ENCODE measurements at places on chromosomes 5 and 9. TPM values are rescaled to one million over a fixed set of nuclear protein-coding genes. Genes with fewer than 3 reads are reported as not detected.
A peak's percentile ranks its signal among the peaks of the same experiment; 100 is the strongest.

Gene PNPLA7
- total RNA-seq = 27.7 TPM

Gene C5orf63
- 0.99 TPM for total RNA-seq

Gene DNAH5
- total RNA-seq = 0.99 TPM

DNA sequence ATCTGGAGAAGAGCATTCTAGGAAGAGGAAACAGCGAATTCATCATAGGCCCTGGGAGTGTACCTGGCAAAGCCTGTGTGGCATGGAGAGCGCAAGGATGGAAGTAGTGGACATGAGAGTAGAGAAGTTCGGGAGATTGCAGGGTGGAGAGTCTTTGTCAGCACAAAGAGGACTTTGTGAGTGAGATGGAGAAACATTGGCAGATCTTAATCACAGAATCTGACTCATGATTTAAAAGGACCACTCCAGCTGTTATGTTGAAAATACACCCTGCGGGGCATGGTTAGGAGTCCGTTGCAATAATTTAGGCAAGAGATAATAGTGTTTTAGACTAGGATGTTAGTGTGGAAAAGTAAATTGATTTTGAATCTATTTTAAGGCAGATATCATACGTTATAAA, 116.9 kb downstream of the HACD4 start:
- H3K4me3 ChIP-seq = no peak overlapping the region
- no peak overlapping the region for H3K27ac ChIP-seq
- H3K36me3 ChIP-seq = no peaks in the 10 kb centered on the region
- no peaks in the 10 kb centered on the region for H3K27me3 ChIP-seq
- DNase-seq = no peak

GRCh38 chr9:108511307-108511706, 344.5 kb downstream of the ACTL7B start:
- H3K27me3 ChIP-seq = no peaks in the 10 kb centered on the region
- H3K4me3 ChIP-seq = no peak overlapping the region
- H3K36me3 ChIP-seq = no peaks in the 10 kb centered on the region
- H3K27ac ChIP-seq = no peak overlapping the region

DNA sequence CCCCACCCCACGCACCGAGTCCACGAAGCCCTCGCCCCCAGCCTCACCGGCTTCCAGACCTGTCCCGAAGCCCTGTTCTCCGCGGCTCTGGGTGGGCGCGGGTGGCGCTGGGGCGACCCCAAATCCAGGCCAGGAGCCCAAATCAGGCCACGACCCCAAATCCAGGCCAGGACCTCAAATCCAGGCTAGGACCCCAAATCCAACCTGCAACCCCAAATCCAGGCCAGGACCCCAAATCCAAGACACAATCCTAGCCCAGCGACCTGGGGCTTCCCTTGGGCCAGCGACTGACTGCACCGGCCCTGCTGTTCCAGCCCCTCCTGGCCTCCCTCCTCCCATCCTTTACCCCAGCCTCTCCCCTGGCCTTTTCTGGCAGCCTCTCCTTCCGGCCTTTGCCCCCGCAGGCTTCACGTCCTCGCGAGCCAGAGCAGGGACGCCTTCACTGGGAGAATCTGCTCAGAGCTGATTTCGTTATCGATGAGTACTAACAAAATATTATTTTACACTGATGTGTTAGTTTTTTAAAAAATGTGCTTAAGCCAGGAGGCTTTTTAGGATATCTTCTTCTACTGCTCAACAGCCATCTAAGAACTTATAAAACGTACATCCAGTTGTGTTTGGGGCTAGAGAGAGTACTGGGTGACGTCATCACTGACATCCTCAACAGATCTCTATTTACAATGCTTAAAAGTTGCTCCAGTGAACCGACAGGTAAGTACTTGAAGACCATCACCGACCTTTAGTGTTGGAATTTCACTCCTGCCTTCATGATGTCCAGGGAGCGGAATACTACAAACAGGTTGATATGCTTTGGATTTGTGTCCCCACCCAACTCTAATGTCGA, 34.7 kb downstream of the TRIP13 start:
- H3K4me3 ChIP-seq = no peak overlapping the region
- no peaks in the 10 kb centered on the region for H3K36me3 ChIP-seq
- no peaks in the 10 kb centered on the region for H3K27me3 ChIP-seq
- peaks cover 20% of the 10 kb centered on the region for H3K4me1 ChIP-seq

- no peaks in the 10 kb centered on the region for H3K4me1 ChIP-seq
- H3K4me3 ChIP-seq = no peak overlapping the region
- no peaks in the 10 kb centered on the region for H3K27me3 ChIP-seq
- DNase-seq = no peak
Measured at GRCh38 chr9:115596746-115597080, 478.8 kb upstream of the TNC start.

DNA sequence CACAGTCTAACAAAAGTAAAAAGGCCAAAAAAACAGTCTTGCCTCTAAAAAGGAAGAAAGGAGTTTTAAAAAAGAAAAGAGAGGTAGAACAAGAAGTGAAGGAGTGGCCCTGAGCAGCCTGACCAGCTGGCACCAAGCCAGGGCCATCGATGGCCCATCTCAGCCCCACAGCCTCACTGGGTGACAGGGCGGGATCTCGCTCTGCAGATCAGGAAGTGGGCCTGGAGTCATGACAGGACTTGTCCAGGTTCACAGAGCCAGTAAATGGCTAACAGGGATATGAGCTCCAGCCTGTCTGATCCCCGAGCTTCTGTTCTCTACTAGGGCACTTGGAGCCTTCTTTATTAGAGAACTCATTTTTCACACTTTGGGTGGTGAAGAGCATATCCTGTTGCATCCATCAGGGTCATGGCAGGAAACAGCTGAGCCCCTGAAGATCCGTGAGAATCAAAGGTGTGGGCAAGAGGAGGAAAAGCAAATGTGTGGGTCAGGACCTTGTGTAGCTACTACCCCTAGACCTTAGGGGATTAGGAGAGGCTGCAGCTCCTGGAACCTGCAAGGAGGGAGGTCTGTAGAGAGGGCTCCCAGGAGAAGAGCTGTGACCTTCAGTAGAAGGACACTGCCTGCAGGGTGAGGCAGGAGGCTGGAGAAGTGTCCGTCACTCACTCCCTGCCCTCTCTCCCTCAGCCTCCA, 299.0 kb upstream of the MSX2 start:
- H3K36me3 ChIP-seq = no peaks in the 10 kb centered on the region
- no peaks in the 10 kb centered on the region for H3K4me1 ChIP-seq
- DNase-seq = no peak
- H3K4me3 ChIP-seq = no peak overlapping the region

DNA sequence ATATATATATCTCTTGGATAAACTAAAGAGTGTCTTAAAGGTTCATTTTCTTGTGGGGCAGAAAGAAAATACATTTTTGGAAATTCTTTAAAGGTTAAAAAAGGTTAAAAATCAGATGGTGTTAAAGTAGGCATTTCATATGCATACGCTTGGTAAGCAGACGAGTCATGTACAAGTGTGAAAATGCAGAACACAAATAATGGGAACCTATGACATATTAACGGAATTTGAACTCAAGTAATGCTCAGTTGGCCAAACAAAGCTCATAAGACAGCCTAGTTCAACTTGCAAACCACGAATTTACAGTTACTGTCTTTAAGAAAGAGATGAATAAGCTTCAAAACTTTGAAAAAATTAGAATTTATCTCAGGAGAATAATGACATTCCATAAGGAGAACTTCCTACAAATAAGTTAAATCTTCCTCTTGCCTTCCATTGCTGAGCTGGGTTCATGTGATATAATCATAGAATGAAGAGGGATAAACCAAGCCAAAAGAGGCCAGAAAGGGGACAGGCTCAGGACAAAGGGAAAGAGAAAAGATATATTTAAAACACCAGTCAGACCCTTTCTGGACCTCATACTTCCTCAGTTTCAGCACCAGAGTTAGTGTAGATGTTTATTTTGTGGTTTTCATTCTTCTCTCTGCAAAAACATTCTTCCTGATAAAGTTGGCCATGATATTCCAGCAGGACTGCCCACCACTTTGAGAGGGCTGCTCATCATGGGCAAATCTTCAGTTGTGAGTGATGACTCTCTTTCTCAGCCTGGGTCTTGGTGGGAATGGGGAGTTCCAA, 256.7 kb upstream of the CD180 start:
- no peak overlapping the region for H3K27ac ChIP-seq
- H3K4me1 ChIP-seq = no peaks in the 10 kb centered on the region
- no peaks in the 10 kb centered on the region for H3K27me3 ChIP-seq
- DNase-seq = no peak
- H3K4me3 ChIP-seq = no peak overlapping the region

DNA sequence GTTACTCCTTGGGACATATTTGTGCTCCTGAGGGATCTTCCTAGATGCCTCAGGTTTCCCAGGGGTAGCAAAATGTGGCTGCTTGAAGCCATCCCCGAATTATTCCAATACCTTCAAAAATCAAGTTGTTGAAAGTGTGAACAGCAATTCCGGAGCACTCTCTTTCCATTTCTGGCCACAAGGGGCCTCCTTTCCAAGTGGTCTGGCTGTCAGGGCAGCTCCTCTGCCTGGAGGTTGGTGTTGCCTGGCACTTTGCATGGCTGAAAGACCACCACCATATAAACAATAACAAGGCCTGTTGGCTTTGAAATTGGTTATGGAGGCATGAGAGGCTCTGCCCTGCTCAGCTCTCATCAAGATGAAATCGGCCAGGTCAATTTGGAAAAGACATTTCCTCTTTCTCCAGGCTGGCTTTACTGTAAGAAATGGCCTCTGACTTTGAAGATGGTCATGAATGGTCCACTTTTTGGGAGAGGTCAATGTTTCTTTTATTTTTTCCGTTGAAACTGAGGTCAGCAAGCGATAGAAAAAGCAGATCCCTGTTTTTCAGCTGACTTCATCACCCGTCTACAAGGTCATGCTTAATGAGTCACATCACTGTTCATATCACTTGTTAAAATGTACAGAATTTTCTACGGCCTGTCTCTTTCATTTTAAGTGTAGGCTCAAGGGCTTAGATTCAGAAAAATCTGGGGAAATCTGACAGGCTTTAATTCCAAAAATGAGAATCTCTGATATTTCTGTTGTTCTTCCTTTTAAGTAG, 481.1 kb upstream of the ZNF608 start:
- H3K27ac ChIP-seq = no peak overlapping the region
- peak; percentile 29 for DNase-seq
- H3K4me3 ChIP-seq = no peak overlapping the region
- H3K27me3 ChIP-seq = no peaks in the 10 kb centered on the region

DNA sequence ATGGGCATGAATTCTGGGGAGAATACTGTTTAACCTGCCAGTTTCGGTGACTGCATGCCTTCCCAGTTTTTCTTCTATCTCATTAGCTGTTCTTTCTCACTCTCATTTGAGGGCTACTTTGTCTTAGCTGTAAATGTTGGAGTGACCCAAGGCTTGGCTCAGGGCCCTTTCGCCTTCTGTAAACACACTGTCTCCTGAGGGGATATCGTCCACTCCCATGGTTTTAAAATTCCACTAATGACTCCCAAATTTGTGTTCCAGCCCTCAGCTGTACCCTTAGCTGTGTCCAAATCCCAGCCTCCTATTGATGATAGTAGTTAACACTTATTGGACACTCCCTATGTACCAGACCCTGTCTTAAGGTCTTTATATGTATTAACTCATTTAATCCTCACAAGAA, 14.1 kb upstream of the RNF145 start:
- H3K4me1 ChIP-seq = no peaks in the 10 kb centered on the region
- H3K27ac ChIP-seq = no peak overlapping the region
- no peak overlapping the region for H3K4me3 ChIP-seq
- H3K27me3 ChIP-seq = no peaks in the 10 kb centered on the region
- no peak for DNase-seq

GRCh38 chr5:141345327-141345726, 1.7 kb downstream of the PCDHGA3 start:
- no peak for DNase-seq
- no peaks in the 10 kb centered on the region for H3K36me3 ChIP-seq

- no peaks in the 10 kb centered on the region for H3K36me3 ChIP-seq
- no peak overlapping the region for H3K27ac ChIP-seq
- H3K27me3 ChIP-seq = no peaks in the 10 kb centered on the region
- H3K4me3 ChIP-seq = no peak overlapping the region
Measured at GRCh38 chr5:95591490-95591901, 28.4 kb upstream of the GPR150 start.

DNA sequence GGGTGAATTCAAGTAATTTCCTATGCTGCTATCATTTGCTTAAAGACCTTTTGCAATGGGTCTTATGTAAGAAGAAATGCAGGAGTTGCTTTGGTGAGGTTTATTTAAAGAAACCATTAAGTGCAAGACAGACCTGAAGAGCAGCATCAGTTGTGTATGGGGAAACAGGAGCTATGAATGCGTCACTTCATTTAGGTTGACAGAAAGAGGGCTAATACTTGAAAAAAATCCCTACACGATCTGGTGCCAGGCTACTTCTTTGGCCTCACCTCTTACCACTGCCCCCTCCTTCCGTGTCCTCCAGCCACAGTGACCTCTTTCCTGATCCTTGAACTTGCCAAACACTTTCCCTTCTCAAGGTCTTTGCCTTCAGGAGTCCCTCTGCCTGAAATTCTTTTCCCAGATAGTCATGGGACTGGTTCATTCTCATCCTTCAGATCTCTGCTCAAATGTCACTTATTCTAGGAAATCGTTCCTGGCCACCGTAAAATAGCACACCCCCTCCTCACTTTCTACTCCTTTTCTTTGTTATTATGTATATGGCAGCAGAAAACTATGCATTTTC, 1.4 kb upstream of the JAK2 start:
- H3K4me3 ChIP-seq = no peak overlapping the region
- no peaks in the 10 kb centered on the region for H3K27me3 ChIP-seq
- H3K4me1 ChIP-seq = peaks cover 32% of the 10 kb centered on the region

- H3K36me3 ChIP-seq = no peaks in the 10 kb centered on the region
- no peak overlapping the region for H3K27ac ChIP-seq
- no peaks in the 10 kb centered on the region for H3K4me1 ChIP-seq
Measured at GRCh38 chr5:56983593-56984361, 31.9 kb upstream of the MIER3 start.

DNA sequence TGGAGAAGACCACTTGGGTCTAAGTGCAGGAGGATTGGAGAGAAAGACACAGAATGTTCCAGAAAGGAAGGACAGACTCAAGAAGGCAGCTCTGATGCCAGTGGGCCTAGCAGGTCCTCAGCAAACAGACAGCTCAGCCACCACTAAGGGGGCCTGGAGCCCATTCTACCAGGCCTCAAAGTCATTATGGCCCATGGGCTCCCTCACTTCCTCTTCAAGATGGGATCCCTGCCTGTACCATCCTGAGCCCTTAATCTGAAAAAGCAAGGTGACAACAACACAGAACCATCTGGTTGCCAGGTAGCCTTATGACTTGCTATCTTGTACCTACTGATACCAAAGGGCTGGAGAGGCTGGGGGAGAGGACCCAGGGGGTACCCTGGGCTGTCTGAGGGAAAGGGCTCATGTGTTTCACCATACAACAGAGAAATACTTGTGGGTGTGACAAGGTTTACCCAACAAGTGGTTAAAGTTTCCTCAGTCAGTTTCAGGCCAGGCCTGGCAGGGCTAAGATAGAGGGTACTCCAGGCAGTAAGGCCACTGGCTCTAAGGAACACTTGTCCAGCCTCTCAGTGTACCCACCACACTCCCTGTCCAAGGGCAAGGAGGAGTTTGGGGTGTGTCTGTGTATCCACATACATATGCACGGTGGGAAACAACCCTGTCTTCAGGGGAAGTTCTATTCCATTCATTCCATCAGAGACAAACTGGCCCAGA, 30.7 kb downstream of the TCF7 start:
- no peak overlapping the region for H3K4me3 ChIP-seq
- H3K4me1 ChIP-seq = peaks cover 24% of the 10 kb centered on the region
- H3K36me3 ChIP-seq = peaks cover 6% of the 10 kb centered on the region
- H3K27ac ChIP-seq = no peak overlapping the region
- no peaks in the 10 kb centered on the region for H3K27me3 ChIP-seq

- DNase-seq = no peak
- H3K4me3 ChIP-seq = peak overlapping the region; percentile 29
- H3K27ac ChIP-seq = peak overlapping the region; percentile 85
- peaks cover under 1% of the 10 kb centered on the region for H3K36me3 ChIP-seq
Measured at GRCh38 chr5:112161392-112161748, 257.7 kb downstream of the EPB41L4A start.
